ENCODE measurements at places on chromosomes 1 and 21. TPM values are rescaled to one million over a fixed set of nuclear protein-coding genes. Genes with fewer than 3 reads are reported as not detected.

Gene CYP4A22
- polyA plus RNA-seq, result not detected

DNA sequence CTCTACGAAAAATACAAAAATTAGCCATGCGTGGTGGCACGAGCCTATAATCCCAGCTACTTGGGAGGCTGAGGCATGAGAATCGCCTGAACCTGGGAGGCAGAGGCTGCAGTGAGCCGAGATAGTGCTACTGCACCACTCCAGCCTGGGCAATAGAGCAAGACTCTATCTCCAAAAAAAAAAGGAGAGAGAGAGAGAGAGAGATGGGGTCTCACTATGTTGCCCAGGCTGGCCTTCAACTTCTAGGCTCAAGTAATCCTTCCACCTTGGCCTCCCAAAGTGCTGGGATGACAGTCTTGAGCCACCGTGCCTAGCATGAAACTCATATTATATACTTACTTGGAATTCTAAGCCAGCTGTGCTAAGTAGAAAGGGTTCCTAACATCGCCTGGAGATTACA, 29.7 kb downstream of the PSMB2 start:
- no peak for DNase-seq

- DNase-seq, result no peak
Measured at GRCh38 chr1:155295183-155295941, 5.9 kb downstream of the PKLR start.

DNA sequence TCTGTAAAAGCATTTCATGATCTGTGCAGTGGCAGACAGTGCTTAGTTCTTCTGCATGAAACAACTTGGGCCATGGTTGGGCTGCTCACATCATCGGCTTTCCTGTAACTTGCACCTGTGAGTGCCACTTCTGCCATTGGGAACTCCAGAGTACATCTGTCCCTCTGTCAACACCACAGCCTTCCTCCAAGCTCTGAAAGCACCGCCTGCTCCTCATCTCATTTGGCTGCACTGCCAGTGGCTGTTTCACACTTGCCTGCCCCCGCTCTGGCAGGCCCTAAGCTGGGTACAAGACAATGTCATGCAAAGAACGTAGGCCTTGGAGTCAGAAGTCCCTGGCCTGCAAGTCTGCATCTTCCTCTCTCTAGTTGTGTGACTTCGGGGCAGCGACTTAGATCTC, 46.4 kb downstream of the DDX20 start:
- no peak for DNase-seq

Gene C1orf56
- 0.66 TPM for polyA plus RNA-seq

DNA sequence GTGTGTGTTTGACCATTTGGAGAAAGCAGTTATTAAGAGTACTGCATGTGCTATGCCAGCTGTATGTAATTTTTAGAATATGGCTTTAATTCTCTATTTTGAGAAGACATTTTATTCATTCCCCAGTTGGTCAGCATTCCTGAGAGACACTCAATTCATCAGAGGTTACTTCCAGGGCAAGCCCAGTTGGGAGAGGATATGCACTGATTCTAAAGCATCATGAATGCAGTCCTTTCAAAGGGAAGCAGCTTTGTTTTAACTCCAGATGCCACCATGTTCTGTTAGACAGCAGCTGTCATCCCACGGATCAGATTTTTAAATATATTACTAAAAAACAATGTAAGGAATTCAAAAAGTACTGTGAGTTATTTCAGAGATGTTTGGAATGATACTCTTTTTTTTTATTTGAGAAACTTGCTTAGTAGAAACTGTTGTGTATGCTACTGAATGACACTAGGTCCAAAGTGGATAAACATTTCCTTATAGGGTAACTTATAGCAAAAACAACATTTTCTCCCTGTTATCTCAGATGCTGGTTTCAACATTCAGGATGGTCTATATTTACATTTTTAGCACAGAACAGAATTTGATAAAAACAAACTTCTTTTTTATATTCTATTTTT, 149.5 kb upstream of the B3GALT2 start:
- DNase-seq, result no peak

GRCh38 chr1:36752431-36752830, 269.7 kb upstream of the CSF3R start:
- DNase-seq, result no peak

- no peak for DNase-seq
Measured at GRCh38 chr1:186804679-186805078, 24.1 kb upstream of the PLA2G4A start.

DNA sequence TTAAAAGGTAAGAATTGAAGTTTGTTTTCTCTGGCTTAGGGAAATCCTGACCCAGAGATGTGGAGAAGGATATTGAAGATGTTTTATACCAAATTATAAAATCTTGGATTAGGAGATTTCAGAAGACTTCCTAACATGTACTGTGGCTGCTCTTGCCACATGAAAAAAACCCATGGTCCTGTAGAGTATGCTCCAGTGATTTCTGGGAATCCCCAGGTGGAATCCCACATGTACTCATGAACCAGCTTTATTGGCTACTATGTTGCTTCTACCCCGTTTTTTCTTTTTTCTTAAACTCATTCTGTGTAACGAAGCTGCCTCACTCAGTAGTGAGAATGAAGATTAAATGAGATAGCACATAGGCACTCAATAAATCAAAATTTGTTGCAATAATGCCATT, 132.7 kb upstream of the SGIP1 start:
- DNase-seq, result no peak

DNA sequence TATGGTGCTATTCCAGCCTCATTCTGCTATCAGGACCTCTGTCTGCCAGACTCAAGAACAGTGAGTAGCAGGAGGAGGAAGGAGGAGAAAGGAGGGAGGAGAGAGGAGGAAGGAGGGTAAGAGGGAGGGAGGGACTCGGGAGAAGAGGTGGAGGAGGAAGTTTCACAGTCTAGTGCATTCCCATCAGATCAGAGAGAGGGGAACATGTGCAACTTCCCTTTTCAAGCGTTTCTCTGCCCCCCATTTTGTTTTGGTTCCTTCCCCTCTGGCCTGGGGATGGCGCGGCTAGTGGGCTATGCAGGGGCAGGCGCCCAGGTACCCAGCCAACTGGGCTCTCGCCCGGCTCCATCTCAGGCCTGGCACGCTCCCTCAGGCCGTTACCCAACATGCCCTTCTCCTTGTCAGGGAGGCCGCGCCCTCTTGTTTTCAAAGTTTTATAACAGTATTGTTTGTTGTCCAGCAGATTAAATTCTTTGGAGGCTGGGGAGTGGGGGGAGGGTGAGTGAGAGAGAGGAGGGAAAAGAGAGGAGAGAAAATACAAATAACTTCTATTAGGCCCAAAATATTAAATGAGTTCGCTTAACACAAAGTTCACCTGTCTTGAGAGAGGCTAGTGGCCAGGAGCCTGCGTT, 56.0 kb downstream of the CD46 start:
- DNase-seq, result no peak

- peak; percentile 81 for DNase-seq
Measured at GRCh38 chr1:220497220-220497947, 30.6 kb upstream of the MARK1 start.

DNA sequence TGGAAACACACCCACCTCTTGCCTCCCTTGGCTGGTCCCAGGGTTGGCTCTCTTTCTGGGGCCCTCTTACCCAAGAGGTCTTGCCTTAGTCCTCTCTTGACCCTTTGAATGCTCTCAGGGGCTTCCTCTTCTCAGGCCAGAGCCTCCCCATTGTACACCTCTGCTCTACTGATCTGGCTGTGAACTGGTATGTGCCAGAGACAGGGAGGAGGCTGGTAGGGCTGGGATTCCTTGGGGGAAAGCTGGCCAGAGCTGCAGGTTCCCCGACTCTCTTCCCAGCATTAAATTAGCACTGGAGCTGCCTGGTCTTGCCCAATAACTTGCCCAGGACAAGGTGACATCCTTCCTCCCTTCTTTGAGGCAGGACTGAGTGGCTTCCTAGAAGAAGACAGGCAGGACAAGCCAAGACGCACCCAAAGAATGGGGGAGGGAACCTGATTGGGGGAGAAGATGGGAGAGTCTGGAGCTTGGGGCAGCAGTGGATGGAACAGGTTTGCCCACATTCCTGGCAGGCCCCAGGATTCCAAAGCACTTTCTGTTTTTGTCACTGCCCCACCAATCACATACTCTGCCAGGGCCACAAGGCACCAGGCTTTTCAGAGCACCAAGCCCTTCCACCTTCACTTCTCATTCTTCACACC, 37.2 kb upstream of the CITED4 start:
- DNase-seq, result peak; percentile 95

GRCh38 chr1:22283596-22283995, 140.7 kb upstream of the WNT4 start:
- DNase-seq, result no peak

Gene GPR153
- polyA plus RNA-seq, result 17.7 TPM

- DNase-seq, result no peak
Measured at GRCh38 chr1:55937840-55938375, 641.5 kb downstream of the PLPP3 start.

Gene DDAH1
- polyA plus RNA-seq, result 7.6 TPM

DNA sequence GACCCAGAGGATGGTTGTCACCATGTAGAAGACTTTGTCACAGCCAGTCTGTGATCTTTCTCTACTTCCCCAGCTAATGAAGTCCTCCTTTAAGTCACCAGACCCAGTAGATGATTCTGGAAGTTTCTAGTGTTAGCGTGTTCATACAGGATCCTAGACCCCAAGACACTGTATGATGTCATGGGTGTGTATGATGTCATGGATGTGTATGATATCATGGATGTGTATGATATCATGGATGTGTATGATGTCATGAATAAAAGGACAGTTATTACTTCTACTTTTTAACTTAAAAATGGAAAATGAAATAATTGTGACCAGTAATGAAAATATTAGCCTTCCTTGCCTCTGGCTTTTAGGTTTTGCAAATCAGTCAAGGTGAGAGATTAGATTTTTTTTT, 260.0 kb downstream of the FMN2 start:
- no peak for DNase-seq

GRCh38 chr1:30725450-30726095, 2.2 kb upstream of the MATN1 start:
- no peak for DNase-seq

GRCh38 chr1:155970531-155971167, 7.7 kb downstream of the ARHGEF2 start:
- DNase-seq, result no peak

Gene RGS8
- polyA plus RNA-seq, result not detected

Gene PI4KB
- polyA plus RNA-seq, result 57.9 TPM

DNA sequence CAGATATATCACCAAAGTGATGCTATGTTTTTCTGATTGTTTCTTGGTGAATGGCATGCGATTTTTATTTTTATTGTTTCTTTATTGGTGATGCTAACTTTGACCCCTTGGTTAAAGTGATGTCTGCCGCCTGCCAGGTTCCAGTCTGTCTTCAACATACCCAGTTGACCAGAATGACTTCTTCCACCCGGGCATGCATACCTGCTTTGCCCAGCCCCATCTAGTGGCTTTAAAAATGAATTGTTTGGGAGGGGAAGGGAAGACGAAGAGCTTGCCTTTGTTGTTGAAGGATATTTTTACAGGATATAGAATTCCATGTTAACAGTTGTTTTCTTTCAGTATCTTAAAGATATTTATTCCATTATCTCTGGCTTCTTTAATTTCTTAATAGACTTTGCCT, 65.1 kb downstream of the ATG4C start:
- no peak for DNase-seq

Gene CORT
- 0.08 TPM for polyA plus RNA-seq

DNA sequence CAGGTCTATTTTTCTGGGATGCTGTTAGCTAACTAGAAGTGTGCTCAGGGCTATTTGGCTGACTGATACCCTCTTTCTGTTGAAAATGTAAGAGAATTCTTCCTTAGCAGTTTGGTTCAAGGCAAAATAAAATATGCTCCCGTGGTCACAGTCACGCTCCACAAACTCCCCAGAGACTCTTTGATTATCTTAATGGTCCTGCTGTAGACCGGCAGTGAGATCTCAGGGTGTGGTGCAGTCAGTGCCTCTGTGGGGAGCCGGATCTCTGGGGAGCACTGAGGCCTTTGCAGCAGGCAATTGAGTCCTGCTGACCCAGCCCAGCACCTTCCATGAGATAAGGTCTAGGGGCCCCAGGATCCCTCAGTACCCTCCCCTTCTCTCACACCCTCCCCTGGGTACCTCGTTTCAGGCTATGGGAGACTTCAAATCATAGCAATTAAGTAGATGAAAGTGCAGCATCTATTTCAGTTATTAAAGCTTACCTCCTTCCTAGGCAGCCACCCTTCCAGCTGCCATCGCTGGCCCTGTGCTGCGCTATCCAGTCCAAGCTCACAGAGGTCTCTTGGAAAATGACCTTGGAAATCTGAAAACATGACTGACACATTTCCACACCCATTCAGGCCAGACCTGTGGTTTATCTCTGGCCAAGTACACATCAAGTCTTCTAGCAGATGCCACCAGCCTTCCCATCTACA, 98.1 kb downstream of the SEC16B start:
- no peak for DNase-seq

DNA sequence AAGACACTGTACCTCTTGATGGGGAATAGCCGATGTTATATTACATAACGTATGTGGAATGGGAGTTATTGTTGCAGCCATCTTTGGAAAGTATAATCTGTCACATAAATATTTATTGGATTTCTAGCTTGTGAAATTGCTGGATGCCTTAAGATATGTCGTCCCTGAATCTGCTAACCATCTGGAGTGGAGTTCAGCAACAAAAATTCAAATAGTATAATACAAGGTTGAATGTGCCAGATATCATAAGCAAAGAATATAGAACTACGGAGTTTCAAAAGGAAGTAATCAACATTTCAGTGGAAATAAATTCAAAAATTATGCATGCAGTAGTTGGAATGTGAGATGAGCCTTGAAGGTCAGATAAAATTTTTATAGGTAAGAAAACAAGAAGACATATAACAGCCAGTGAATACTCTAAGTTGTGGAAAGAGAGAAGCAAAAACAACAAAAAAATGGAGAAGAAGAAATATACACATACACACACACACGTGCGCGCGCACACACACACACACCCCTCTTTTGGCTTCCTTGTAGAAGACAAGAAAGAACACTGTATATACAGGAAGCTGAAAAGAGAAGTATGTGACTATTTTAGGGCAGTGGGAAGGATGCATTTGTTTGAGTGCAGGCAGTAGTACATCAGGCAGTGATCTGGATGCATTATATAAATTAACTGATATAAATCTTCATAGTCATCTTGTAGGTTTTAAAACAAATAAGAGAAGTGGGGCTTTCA, 516.7 kb downstream of the KCNT2 start:
- no peak for DNase-seq

Gene FOXE3
- polyA plus RNA-seq, result 0.03 TPM

Measured in mammary epithelial cell (primary cell).